ENCODE measurements at places on chromosomes 5 and 9.
A peak's percentile ranks its signal among the peaks of the same experiment; 100 is the strongest.

DNA sequence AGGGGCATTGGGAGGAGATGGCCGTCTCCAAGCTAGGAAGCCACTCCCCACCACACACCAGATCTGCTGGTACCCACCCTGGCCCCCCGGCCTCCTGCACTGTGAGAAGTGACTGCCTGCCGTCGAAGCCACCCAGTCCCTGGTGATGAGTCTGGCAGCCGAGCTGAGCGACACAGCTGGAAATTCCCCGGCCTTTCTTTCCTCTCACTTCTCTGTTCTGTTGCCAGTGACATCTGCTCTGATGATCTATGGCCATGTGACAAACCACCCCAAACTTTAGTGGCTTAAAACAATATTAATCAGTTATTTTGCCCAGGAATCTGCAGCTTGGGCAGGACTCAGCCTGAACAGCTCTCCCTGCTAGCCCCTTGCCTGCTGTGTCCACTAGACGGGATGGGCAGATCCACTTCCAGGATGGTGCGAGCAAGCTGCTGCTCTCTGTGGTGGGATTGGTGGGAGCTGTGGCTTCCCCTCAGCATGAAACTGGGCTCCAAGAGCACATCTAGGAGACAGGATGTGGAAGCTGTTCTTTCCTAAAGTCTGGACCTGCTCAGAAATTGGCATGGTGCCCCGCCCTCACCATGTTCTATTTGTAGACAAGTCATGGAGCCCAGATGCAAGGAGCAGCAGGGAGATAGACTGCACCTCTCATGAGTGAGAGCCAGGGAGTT lies 211.2 kb downstream of the GADD45G start:
- DNase-seq: peak; percentile 63

GRCh38 chr9:85639675-85640186 lies 102.0 kb downstream of the AGTPBP1 start:
- DNase-seq: no peak

- DNase-seq: no peak
These were observed 258.6 kb downstream of the TLE1 start for GRCh38 chr9:81430727-81431126.

DNA sequence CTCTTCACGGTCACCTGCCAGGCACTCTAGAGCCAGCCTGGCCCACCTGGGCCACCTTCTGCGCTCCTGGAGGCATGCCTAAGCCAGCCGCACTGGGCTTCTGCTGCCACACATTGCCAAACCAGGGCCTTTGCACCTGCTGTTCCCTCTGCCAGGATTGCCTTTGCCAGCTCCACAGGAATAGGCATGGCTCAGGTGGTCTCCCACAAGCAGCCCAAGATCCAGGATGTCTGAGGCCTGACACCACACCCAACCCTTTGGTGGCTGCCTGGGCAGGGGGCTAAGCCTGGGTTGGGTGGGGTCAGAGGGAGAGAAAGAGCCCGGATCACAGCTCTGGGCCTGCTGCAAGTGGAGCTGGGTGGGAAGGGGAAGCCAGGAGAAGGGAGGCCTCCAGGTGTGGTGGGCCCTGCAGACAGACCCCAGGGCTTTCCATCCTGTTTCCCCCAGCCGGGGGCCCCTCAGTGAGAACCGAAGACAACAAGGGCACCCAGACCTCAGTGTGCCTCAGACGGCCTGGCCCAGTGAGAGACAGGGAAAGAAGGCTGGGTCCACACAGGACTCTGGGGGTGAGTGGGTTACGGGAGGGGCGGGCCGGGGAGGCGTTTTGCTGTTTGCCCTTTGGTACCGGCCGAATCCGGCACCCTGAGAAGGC lies 672 bp upstream of the SUSD3 start:
- DNase-seq: no peak

DNA sequence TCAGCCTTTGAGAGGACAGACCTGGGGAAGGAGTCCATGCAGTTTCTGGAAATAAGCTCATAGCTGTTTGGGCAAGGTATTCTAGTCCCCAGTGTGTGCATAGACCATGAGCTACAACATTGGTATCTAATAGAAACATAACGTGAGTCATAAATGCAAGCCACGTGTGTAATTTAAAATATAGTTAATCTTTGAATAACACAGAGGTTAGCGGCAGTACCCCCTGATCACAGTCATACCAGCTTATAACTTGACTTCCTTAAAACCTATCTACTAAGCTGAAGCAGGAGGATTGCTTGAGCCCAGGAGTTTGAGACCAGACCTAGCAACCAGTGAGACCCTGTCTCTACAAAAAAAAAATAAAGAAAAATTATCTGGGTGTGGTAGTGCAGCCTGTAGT lies 46.4 kb upstream of the CPEB4 start:
- no peak for DNase-seq

DNA sequence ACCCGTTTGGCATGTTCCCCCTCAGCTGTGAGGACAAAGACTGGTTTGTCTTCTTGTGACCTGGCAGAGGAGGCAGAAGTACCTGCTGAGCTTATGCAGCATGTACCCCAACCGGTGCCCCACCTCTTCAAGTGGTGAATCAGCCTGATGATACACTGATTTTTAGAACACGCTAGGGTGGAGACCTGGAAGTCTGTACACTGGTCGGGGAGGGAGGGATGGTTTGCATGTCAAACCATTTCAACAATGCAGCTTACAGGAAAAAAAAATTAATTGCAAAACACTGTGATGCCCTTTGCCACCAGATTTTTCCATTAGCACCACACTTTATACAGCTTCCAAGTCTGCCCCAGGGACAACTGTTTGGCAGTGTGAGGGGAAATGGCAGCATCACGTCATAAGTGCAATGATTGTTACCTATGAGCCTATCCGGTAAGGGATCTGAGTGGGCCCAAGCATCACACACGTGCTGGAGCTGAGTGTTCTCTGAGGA lies 155.1 kb upstream of the DMRT1 start:
- DNase-seq: no peak

DNA sequence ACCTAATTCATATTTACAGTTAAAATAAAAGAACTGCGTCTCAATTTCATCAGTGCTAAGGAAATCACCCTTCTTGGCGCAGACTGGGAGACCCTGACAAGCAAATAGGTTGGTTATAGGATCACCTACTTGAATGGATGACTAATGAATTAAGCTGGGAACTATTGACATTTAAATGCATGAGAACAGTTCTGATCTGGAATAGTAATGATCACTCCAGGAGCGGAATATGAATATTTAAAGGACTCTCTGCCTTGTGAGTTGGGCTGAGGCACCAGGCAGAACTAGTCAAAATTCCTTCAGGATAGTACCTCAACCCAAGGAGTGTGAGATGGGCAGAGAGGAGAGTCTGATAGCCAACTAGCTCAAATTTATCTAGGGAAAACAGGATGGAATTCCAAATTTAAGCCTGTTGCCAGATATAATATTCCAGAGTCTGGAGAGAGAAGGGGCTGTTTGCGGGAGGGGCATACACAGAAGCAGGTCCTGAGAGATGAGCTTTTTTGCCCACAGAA lies 364.4 kb downstream of the CSNK1G3 start:
- DNase-seq: no peak

DNA sequence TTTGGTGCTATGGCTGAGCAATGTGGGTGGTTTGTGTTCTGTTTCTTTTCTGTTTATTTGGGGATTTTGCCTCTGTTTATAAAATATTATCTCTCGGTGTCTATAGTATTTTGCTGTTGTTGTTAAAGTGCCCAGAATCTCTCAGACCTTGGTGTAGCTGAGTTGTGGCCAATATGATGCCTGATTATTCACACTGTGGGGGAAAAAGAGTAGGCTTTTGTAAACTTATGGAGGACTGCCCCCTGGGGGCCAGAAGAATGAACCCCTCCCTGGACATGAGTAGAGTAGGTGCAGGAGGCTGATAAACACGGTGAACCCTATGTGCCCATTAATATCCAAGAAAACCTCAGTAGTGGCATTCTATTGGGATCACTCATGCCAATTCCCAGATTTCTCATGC lies 49.0 kb upstream of the DPYSL3 start:
- no peak for DNase-seq

DNA sequence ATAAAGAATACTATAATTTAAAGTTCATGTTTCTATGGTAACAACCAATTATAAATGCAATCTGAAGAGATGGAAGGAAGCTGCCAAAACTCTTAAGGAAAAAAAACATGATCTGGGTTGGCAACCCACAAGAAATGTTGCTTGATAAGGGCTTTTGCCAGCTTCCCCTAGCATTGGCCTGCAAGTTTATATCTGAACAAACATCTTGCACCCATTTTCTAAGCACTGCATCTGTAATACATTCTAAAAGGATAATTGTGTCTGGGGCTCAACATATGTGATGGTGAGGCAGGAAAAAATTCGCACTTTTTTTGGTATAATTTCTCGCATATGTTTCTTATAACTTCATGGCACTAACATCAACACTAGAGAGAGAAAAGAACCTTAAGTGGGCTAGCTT lies 276.4 kb downstream of the FBXL7 start:
- DNase-seq: no peak
